ENCODE measurements at places on chromosomes 6 and 20.

DNA sequence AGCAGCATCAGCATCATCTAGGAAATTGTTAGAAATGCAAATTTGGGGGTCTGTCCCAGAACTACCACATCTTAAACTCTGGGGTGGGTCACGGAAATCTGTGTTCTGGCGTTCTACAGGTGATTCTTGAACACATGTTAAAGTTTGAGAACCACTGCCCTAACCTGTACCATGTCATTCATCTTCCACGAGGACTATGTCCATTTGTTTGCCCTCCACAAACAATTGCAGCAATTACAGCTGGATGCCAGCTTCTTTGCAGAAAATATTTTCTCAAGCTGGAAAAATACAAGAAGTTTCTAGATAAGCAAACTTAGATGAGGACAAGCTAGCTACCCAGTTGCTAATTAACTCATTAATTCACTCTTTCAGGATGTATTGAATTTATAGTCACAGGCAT, 54.1 kb downstream of the MAFB start:
- no peak for DNase-seq

DNA sequence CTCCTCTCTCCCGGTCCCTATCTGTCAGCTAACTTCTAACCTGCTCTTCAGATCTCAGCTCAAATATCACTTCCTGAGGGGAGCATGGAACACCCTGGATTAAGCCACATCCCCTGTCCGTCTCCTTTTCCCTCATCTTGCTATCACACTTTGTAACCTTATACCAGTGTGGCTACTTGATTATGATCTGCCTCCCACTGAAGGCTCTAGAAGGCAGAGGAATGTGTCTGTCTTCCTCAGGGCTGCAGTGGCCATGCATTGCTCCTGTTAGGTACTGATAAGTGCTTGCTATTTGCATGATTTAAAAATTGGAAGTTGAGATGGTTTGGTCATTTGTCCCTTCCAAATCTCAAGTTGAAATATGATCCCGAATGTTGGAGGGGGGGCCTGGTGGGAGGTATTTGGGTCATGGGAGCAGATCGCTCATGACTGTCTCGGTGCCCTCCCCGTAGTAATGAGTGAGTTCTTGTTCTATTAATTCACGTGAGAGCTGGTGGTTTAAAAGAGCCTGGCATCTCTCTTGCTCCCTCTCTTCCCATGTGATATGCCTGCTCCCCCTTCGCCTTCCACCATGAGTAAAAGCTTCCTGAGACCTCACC, 71.4 kb downstream of the PLCB4 start:
- no peak for DNase-seq

- no peak for DNase-seq
These were observed 22.3 kb downstream of the PPP1R14C start for GRCh38 chr6:150165020-150165702.

DNA sequence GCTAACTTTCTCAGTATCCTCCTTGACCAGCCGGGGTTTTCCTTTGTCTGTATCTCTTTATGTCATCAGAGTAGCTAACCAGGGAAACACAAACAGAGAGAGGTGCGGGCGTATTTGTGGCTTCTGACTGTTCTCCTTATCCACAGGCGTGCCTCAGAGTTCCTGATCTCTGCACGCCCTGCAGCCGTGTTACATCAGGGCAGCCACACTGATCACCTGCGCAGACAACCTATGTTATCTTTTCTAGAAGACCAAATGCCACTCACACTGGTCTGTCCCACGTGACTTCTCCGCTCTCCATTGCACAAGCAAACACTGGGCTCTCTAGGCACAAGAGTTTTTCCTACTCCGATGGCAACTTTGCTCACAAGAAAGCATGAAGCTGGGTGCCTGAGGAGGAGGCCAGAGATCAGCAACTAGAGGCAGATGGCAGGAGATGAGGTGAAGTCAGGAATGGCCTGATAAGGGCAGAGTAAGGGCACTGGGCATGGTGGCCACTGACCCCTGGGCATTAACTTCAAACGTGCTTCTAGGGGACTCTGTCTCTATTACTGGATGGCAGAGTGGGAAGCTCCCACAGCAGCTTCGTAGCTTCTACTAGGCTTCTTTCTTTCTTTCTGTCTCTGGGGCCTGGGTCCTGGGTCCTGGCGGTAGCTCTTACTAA, 4.5 kb downstream of the PDE10A start:
- no peak for DNase-seq

DNA sequence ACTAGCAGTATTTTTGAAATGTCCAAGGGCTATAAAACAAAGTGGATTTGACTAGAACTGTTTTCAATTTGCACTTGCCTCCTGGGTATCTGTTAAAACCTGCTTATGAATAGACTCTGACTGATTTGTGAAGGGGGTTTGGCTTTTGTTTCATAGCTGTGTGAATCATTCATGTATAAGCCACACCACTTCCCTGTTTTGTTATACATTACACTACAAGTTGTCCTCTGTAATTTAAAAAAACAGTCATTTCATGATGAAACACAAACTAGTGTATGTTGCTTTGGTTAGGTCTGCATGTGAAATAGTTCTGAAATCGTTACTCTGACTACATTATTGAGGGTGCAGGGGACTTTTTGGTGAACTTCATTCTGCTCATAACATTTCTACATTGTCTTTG, 121.7 kb downstream of the NKAIN2 start:
- no peak for DNase-seq

DNA sequence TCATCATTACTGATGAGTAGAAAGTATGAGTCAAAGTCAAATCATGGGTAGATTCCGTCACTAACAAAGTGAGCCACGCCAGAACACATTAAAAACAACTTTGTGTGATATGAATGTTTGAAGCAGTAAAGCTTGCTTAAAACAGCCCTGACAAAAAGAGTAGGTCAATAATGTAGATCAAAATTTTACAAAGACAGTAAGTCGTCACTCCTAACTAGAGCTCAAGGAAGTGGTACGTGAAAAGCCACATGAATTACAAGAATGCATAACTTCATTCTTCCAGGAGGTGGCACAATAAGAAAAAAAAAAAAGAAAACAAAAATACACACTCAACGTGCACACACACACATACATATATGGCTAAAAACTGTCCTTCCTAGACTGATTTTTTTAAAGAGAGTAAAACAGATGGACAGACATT, 69.9 kb downstream of the HACE1 start:
- no peak for DNase-seq

DNA sequence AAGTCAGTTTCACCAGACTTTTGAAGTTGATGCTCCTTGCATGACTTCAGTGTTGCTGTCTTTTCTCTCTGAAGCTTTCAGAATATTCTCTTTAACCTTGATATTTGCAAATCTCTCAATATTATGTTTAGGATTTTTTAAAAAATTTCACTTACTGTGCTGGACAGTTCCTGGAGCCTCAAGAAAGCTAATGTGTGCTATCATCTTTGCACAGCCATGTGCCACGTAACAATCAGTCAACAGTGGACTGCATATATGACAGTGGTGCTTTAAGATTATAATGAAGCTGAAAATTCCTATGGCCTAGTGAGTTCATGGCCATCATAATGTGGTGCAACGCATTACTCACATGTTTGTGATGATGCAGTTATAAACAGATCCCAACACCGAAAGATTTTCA, 59.1 kb upstream of the OGFRL1 start:
- DNase-seq: no peak

Measured in Right ventricle myocardium superior (tissue), 1 donor.